ENCODE measurements at places on chromosomes 1 and 21. TPM values are rescaled to one million over a fixed set of nuclear protein-coding genes. Genes with fewer than 3 reads are reported as not detected.

Gene RPL11
- 600 TPM for total RNA-seq

GRCh38 chr1:101136739-101137138, 100.1 kb upstream of the S1PR1 start:
- DNase-seq, result no peak

- no peak for DNase-seq
Measured at GRCh38 chr21:23247334-23247733, 2249.1 kb downstream of the NCAM2 start.

GRCh38 chr1:61160526-61160925, 78.2 kb downstream of the NFIA start:
- DNase-seq, result no peak

- DNase-seq, result no peak
Measured at GRCh38 chr1:6270401-6270800, 9.5 kb upstream of the GPR153 start.

Gene UBIAD1
- total RNA-seq, result 25.0 TPM

DNA sequence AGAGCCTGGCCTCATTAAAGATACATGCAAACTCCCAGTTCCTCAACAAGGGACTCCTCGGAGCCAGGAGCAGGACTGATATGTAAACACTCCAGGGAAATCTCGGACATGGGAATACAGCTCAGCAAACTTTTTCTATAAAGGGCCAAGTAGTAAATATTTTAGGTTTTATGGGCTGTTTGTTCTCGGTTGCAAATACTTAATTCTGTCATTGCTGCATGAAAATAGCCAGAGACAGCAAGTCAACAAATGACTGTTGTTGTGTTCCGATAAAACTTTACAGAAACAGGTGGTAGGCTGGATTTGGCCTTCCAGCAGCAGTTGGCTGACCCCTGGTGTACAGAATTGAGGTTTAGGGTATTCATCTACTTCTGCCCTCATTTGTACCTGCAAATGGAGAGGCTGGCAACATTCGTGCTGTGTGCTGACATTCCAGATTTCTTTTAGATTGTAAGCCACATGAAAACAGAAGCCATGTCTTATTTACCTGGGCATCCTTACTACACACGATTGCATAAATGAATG, 360.3 kb downstream of the NTNG1 start:
- DNase-seq, result no peak

- DNase-seq, result no peak
Measured at GRCh38 chr1:75423616-75424015, 187.3 kb downstream of the SLC44A5 start.

Gene CFHR4
- not detected for total RNA-seq

Data from psoas muscle (tissue), 8 donors.